ENCODE measurements at places on chromosomes 5 and 9. TPM values are rescaled to one million over a fixed set of nuclear protein-coding genes. Genes with fewer than 3 reads are reported as not detected.

The SLC25A46 gene
- 33.7 TPM for total RNA-seq

The LCN9 gene
- 2.0 TPM for total RNA-seq

The MAMDC2 gene
- total RNA-seq, result 4.0 TPM

- no peaks in the 10 kb centered on the region for H3K36me3 ChIP-seq
- H3K4me3 ChIP-seq, result no peak overlapping the region
- H3K4me1 ChIP-seq, result no peaks in the 10 kb centered on the region
- no peak for DNase-seq
Measured at GRCh38 chr5:60173667-60174066, 280.1 kb upstream of the PDE4D start.

DNA sequence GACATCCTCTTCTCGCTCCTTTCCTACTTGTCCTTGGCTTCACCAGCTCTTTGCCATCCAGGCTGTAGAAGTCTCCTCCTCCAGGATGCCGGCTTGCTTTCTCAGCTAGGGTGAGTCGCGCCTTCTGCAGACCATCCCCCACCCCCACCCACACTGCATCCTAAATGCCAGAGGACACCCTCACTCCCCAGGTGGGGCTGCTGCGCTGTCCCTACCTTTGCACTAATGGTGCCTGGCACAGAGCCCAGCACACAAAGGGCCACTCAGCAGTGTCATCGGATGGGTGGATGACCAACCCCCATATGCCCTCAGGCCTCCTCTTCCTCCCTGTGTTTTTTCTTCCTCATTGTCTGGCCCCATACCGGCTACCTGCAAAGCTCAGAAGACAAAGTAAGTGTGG is 14.8 kb downstream of the IL9 start:
- H3K27me3 ChIP-seq, result peaks cover 44% of the 10 kb centered on the region
- no peaks in the 10 kb centered on the region for H3K4me1 ChIP-seq
- H3K27ac ChIP-seq, result no peak overlapping the region
- no peak overlapping the region for H3K4me3 ChIP-seq
- no peak for DNase-seq
- H3K36me3 ChIP-seq, result no peaks in the 10 kb centered on the region
